ENCODE measurements at places on chromosomes 13 and 19. TPM values are rescaled to one million over a fixed set of nuclear protein-coding genes. Genes with fewer than 3 reads are reported as not detected.

DNA sequence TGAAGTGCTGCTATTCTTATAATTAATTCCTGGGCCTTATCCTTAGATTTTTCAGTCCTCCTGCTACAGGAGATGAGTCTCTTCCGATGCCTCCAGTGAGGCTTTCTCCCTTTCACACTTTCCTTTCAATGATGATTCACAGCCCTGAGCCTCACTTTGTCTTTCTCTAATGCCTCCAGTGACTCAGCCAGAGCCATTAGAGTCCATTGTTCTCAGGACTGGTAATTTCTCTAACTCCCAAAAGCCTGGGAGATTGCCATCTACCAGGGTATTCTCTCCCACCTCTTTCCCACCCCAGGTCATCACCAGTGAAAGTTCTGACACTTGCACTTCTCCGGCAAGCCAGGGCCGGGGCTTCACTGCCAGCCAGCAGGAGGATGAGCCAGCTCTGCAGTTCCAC, 49.6 kb upstream of the ARGLU1 start:
- DNase-seq, result peak; percentile 48

DNA sequence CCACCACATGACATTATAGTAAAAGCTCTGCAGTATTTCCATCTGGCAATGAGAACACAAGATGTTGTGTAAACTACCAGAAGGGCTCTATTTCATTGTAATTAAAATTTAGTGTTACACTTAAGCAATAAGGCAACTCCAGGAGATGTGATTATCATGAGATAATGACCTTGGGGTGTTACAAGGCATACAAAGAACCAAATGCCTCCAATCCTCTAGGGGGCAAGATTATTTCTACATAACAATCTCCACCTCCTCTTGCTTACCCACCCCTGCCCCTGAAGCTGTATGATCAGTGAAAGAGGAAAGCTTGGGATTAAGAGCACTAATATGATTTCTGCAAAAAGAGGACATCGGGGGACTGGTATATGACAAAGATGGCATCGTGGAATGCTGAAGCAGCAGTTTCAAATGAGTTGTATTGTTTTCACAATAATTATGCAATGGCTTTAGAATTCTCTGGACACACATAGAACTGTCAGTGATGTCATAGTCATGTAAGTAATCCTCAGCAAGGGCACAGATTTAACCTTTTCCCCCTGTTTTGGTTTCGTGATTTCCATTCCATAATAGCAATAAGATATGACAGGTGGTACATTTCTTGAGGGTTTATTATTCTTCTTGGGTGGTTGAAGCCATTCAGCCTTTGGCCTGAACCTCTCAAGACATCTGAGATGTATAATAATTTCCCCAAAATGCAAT, 295.3 kb downstream of the MZT1 start:
- DNase-seq, result no peak

DNA sequence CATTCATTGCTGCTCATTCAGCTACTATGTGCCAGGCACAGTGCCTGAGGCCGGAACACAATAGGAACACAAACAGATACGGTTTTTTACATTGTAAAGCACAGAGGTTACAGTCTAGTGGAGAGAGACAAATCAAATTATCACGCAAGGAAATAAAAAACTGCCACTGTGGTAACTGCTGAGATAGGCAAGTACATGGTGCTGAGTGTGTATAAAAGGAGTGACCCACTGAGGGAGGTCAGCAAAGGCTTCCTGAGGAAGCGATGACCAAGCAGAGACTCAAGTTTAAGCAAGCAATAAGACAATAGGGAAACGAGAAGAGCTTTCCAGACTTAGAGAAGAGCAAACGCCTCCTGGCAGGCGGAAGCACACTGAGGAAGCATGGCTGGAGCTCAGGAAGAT, 56.4 kb downstream of the NUFIP1 start:
- DNase-seq, result no peak

DNA sequence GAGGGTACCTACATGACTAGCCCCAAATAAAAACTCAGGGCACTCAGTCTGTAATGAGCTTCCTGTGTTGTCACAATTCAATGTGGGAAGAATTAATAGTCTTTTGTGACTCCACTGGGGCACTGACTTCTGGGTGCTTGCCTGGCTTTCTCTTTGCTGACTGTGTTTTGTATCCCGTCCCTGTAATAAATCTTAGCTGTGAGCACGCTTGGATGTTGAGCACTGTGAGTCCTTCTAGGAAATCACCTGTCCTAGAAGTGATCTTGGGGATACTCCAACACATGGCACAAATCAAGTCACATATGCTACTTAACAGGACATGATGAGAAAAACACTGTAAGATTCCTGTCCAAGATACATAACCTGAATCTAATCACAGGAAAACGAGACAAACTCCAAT, 83.0 kb downstream of the USP12 start:
- no peak for DNase-seq

- no peak for DNase-seq
Observed at GRCh38 chr19:58296104-58296503, 9.1 kb upstream of the ERVK3-1 start.

GRCh38 chr19:17565611-17566010, 10.2 kb downstream of the COLGALT1 start:
- no peak for DNase-seq

DNA sequence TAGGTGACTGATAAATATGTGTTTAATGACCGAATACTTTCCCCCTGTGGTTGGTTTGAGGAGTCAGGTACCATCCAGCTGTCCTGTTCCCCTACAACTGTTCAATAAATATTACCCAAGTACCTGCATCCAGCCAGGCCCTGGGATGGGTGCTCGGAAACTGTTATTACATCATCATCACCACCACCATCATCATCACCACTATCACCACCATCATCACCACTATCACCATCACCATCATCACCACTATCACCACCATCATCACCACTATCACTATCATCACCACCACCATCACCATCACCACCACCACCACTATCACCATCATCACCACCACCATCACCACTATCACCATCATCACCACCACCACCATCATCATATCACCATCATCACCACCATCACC, 4.1 kb downstream of the NTN5 start:
- no peak for DNase-seq

GRCh38 chr13:37070956-37071355, 11.5 kb upstream of the SUPT20H start:
- DNase-seq, result peak; percentile 97

DNA sequence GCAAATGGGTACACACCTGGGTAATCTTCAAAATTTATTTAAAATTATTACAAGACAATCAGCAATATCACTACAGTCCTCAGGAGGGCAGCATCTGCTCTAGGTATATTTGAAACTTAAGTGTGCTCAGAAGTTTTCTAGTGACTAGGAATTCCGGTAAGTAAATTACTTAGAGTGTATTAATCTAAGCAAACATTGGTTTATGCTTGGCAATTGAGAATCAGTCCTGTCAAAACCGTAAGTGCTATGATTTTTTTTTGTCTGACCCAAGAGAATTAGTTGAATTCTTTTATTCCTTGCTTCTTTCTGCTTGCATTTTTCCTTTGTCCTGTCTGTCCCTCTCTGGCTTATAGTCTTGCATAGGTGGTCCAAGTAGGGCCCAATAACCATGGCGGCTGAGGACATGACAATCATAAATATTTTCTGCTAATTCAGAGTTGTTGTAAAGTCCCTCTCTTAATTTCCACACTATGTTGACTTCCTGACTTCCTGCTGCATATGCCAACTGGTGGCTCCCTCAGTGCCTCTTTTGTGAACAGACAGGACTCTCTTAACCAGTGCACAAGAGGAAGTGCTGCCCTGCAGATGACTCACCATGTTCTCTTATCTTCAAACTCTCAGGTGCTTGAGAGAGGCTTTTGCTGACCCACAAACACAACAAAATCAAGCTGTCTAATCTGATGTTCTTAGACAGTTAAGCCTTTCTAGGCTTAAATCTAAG, 82.2 kb downstream of the SLAIN1 start:
- no peak for DNase-seq

DNA sequence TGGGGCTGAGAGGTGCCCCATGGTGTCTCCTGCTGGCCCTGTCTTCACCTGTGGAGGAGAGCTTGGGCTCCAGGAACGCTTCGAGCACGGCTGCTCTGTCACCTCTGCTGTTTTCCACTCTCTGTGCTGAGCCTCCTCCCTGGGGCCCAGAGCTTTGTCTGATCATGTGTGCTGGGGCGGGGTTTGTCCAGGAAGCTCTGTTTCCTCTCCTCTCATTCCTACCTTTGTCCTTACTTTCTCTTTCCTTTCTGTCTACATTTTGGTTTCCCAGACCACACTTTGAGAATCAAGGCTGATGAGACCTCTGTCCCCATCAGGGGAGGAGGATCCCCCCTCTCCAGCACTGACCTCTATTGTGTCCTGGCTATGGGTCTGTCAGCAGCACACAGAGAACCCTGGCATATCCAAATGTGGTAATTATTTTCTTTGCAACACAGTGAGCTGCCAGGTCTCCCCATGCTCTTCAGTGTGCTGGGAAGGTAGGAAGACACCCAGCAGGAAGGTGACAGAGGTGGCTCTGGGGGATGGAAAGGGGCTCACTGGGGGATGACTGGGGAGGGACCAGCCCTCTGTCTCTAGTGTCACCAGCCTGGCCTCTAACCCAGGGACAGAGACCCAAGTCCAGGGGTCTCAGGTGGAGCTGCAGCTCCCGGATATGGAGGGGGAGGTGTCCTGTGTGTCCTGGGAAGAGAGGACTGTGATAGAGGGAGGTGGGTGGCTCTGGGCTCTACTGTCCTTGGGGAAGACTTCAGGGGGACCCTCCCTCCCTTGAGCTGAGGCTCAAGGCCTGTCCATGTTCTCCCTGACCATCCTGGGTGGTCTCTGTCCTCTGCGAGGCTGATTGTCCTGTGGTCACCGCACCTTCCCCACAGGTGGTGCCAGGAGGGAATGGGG, at the start of gene CEACAM1:
CEACAM1 (minus strand) TSS at position 128 of the 894 bp plus-strand sequence; CDS start at position 21, 107 bp downstream.
- DNase-seq, result no peak

DNA sequence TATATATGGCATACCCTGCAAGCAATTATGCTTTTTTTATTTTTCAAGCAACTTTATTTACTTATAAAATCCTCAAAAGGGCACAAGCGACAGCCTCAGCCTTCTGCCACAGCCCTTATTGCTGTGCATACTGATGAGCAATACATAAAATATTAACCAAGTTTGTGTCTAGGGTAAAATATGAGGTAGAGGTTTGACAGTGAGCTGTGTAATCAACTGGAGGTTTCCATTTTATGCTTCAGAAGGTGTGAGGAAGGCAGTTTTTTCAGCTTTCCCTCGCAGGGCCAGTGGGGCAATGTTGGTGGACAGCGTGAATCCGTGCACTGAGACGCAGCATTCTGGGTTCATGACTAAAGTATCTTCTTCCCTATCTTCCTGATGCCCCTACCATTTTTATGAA, 310.4 kb downstream of the IRS2 start:
- DNase-seq, result no peak

Gene AP2S1
- total RNA-seq, result 216 TPM

Gene PRTN3
- total RNA-seq, result not detected

Gene GSX1
- not detected for total RNA-seq

Gene WDR87
- total RNA-seq, result not detected

Gene ELANE
- not detected for total RNA-seq

Gene NMRK2
- total RNA-seq, result not detected

Gene KIR3DL1
- total RNA-seq, result not detected

Gene C3
- 7.5 TPM for total RNA-seq

Data from MG63 (cell line).